ENCODE measurements at places on chromosomes 7 and 10.

GRCh38 chr7:45691155-45691656 lies 117.0 kb downstream of the ADCY1 start:
- DNase-seq = no peak

- no peak for DNase-seq
Observed at GRCh38 chr10:69616358-69616757, 13.7 kb upstream of the FAM241B start.

DNA sequence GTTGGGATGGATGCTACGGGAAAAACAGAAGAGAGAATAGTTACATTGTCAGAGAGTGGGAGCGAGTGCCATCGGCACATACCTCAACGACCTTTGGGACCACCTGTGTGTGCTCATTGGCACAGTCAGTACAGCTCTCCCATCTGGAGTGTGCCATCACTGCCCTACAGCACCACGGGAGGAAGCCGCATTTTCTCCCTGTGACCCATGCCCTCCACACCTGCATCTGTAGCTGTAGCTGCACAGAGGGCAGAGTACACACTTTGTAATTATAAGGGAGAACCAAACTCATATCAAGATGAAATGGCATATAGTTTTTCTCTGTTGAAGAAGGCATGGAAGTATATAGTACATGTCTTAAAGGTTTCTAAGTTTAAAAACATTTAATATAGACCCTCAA lies 207.4 kb downstream of the LHFPL3 start:
- DNase-seq = no peak

DNA sequence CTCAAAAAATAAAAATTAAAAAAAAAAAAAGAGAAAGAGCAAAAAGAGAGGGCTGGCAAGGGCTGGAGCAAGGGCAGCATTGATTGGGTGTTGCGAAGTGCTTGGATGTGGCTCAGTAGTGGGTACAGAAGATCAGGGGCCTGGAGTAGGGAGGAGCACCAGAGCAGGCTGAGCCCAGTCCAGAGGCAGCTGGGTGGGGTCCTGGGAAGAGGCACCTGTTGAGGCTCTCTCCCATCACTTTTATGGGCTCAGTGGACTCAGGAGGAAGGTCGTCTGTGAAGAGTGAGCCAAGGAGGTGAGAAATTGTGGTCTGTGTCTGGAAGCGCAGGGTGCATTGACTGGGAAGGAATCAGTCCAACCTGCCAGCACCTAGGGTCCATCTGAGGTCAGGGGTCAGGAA lies 11.8 kb upstream of the ZMIZ2 start:
- no peak for DNase-seq

- no peak for DNase-seq
Observed at GRCh38 chr10:71078454-71079145, 133.8 kb upstream of the UNC5B start.

DNA sequence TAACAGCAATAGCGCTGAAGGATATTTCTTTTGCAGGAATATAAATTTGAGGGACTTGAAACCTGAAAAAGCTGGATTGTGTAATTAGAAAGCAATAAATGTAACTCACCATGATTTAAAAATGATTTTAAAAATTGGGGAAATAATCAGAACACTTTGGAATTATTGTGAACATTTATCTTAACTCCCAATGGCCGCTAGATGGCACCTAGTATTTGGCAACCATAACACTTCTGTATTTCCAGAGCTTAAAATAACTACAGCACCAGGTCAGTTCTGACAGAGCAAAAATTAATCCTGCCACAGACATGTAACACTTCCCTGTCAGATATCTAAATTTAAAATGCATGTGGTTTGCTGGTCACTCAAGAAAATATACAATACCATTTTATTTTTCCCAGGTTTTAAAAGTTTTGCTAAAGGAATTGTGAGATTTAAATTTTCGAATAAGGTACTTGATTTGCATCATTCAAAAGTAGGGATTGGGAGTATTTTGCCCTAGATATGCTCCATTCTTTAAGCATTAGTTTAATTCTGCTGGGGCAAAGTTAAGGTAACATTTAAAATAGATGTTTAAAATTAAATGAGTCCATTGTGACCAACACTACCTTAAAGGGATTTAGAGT lies 144.5 kb downstream of the PPP1R3A start:
- DNase-seq = no peak

- DNase-seq = no peak
Observed at GRCh38 chr10:133377818-133378250, 1.2 kb upstream of the PAOX start.

GRCh38 chr7:31783221-31783620 lies 96.2 kb downstream of the PPP1R17 start:
- no peak for DNase-seq

GRCh38 chr7:149067869-149068268 lies 22.6 kb downstream of the ZNF786 start:
- DNase-seq = no peak

GRCh38 chr7:113128031-113128430 lies 9.7 kb upstream of the SMIM30 start:
- no peak for DNase-seq

- no peak for DNase-seq
Observed at GRCh38 chr7:91557789-91558404, 293.7 kb downstream of the FZD1 start.

DNA sequence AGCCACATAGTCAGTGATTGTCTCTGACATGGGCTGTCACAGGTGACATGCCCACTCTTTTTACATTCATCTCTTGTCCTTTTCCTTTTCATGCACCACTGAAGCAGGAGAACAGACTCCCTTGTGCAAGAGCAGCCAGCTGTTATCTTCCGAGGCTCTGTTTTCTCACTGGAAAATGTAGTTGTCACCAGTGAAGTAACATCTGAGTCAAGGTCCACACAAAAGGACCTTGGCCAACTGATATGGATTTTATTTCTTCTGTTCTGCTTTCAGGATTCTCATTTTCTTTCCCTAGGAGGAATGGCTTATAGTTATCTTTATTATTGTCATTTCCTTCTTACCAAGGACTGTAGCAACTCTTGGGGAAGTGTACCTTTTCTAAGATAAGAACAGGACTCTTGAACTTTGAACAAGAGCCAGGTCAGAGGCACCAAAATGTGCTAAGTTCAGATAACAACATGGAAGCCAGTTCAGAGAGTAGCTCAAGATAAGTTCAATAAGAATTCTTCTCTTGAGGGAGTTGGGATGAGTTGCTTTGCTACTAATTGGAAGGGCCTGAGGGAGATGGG lies 22.7 kb downstream of the AVPI1 start:
- no peak for DNase-seq

DNA sequence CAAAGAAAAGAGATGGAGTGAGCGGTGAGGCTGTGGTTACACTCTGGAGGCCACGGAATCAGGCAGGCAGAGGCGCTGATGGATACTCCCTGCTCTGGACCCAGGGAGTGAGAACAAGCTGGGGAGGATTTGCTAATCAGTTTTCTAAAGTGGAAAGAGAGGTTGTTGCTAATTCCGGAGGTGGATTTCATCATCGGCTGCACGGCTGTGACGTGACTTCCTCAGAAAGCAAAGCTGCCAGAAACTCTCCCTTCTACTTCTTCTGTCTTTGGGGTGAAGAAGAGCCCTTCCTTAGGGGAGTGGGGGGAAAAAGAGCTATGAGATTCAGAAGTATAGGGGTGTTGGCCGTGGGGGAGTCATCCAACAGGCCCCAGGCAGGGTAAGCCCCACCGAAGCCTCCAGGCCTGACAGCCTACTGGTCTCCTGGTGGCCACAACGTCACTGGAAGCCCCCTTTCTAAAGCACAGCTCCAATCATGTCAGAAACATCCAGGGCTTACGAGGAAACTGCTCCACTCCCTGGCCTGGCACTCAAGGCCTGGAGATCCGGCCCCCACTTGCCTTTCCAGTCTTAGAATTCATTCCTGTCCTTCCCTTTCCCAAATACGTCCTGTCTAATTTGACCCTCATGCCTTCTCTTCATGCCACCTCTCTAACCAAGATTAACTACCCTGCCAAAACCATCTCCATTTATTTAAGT lies 114.5 kb downstream of the HIP1 start:
- no peak for DNase-seq

- DNase-seq = no peak
Observed at GRCh38 chr7:115910541-115911164, 119.9 kb downstream of the TFEC start.

GRCh38 chr10:80535671-80536360 lies 1.9 kb upstream of the SH2D4B start:
- no peak for DNase-seq

DNA sequence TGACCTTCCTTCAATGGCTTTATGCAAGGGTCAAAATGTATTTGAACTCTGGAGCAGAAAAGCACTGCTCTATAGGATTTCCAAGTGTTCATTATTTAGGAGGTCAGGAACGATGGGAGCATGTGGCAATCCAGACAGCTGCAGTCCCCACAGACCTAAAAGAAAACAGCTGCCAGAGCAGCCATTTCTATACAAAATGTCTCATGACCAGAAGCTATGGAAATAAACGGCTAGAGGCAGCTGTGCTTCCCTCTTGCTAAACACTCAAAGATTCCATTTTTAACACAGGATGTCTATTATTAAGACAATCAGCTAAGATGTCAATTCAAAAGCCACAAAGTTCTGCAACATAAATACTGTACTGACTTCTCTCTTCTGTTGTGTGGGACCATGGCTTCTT lies 879.1 kb upstream of the C7orf33 start:
- DNase-seq = no peak

DNA sequence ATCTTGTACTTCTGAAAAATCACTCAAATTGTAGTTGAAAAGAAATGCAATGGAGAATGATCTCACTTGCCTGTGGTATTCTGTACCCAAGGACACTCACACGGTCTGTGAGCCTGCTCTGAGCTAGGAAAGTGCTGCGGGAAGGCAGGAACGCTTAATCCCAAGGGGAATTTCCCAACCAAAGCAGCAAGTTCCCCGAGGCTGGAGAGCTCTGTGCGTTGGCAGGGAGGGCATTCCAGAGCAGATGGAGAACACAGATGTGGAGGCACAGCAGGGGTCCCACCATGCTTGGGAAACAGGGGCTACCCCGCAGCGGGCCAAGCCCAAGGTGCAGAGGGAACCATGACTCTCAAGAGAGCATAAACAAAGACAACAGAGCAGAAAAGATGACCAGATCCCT lies 13.6 kb downstream of the SVIL start:
- no peak for DNase-seq

GRCh38 chr10:73117976-73118743 lies 7.9 kb downstream of the NUDT13 start:
- no peak for DNase-seq
